ENCODE measurements at places on chromosomes 3 and 15.

DNA sequence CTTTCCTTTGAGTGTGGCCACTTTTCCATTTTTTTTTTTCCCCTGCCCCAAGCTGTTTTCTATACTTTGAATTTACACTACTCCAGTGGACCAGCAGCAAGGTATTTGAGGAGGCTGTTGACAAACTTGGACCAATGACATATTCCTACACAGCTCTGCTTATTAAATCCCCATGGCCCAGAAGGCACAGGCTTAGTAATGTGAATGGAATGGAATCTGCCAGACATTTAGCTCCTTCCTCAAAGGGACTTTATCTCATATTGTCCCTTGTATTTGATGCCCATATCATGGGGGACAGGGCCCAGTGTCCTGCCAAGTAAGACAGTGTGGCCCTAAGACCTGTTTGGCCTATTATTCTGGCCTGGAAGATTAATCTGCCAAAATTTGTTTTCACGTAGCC is 107.5 kb downstream of the CHCHD6 start:
- no peak for DNase-seq

DNA sequence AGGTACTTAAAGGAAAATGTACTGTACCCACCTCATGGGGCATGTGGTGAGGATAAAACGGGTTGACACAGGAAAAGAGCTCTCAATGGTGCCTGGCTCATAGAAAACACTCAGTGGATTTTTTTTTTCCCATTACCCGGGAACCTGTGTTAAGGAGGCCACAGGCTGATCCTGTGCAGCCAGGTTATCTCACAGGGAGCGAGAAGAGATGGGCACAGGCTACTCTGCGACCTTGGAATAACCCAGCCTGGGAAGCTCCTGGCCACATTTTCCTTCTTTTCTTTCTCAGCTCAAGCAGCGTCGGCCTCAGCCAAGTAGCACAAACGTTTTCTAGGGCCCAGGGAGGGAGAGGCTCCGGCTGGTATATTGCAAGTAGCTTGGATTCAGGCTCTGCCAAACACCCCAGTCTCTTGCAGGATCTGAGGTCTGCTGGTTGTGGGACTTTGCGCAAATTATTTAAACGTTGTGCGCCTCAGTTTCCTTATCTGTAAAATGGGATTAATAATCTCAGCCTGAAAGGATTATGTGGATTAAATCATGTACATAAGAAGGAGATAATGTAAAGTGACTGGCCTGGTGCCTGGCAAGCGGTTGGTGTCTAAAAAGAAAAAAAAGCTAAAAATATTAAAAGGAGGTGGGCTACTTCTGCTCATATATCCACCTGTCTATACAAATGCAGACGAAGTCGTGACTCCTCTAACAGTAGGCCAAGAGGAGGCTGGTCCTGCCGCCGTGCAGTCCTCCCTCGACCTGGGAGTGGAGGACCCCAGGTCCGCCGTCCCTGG is 2.2 kb downstream of the FURIN start:
- no peak for DNase-seq

DNA sequence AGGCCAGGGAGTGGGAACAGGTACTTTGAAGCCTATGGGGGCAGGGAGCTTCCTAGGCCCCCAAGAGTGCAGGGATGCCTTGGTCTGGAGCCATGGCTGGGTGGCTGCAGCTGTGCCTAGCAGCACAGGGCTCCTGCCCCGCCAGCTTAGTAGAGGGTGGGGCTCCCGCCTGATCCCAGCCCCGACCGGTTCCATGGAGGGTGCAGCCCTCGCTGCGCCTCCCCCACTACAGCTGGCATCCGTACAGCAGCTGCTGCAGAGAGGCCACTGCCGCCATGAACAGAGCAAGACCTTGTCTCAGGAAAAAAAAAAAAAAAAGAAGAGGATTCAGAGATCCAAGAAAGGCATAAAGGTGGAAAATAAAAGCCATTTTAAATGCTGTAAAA is 277.2 kb downstream of the UBE2E2 start:
- DNase-seq: no peak

DNA sequence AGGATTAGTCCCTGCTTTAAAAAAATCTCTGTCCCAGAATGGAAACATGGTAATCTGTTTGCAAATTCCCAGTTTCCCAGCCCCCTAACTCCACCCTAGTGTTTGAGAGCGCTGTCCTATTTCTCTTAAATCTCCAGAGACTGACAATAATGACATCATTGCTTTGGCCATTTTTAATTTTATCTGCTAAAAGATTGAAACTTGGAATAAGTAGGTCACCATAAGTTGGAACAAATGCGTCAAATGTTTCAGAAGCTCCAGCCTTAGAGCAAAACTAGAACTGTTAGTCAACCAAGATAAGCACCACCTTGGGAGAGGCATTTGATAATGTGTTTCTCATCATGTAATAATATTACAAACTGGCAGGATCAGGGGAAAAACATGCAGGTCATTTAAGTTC is 25.7 kb upstream of the MB21D2 start:
- DNase-seq: no peak

DNA sequence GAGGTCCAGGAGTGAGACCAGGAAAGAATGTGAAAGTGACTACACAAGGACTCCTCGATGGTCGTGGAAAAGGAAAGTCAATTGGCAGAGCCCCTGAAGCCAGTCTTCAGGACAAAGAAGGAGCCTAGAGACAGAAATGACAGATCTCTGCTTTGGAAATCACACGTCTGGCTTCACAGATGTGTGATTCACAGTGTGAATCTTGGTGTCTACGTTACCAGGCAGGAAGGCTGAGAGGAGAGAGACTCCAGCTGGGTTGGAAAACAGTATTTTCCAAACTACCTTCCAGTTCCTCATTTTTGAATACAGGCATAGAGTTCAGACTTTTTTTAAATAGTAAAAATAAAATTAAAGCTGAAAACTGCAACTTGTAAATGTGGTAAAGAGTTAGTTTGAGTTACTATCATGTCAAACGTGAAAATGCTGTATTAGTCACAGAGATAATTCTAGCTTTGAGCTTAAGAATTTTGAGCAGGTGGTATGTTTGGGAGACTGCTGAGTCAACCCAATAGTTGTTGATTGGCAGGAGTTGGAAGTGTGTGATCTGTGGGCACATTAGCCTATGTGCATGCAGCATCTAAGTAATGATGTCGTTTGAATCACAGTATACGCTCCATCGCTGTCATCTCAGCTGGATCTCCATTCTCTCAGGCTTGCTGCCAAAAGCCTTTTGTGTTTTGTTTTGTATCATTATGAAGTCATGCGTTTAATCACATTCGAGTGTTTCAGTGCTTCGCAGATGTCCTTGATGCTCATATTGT is 6.0 kb downstream of the CCR2 start:
- DNase-seq: peak; percentile 9
